ENCODE measurements at places on chromosomes 11 and 22.

- DNase-seq: no peak
Measured at GRCh38 chr11:92880381-92880780, 89.1 kb upstream of the MTNR1B start.

- DNase-seq: no peak
Measured at GRCh38 chr11:119196833-119197483, 9.2 kb upstream of the CBL start.

- DNase-seq: no peak
Measured at GRCh38 chr11:111761036-111761435, 5.2 kb downstream of the PPP2R1B start.

DNA sequence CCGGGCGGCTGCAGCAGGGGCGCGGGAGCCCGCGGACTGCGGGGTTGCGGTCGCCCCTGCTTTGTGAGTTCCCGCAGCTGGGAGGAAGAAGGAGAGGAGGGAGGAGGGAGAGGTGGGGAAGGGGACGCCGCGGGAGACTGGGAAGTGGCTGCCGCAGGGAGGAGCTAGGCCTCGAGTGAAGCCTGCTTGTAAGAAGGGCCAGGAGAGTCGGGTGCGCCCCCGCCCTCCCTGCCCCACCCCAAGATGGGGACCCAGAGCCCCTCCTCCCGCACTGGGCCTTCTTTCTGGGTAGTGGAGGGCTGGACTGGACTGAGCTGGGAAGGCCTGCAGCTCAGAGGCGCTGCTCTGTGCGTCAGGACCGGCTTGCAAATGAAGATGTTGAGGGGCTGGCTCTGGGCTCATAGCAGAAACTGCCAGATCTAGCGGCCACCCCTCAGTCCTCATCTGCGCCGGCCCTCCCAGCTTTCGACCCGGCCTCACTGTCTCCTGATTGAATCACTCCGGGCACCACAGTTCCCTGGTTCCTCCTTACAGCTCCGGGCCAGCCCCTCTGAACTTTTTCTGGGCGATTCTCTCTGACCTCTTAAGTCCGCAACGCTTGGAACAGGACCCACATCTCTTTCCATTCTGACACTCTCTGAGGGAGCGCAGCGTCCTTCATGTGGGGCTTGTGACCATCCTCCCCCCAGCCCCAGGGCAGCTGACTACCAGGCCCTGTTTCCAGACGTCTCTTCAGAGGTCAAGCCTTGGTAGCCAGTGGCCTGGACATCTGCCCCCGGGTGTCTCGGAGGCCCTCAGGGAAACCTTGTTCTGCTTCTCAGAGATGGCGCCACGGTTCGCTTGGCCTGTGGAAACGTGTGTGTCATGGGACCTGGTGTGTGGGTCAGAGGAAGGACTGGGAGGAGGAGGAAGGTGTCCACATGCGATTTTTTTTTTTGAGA lies 21.9 kb downstream of the SERPINH1 start:
- DNase-seq: no peak

DNA sequence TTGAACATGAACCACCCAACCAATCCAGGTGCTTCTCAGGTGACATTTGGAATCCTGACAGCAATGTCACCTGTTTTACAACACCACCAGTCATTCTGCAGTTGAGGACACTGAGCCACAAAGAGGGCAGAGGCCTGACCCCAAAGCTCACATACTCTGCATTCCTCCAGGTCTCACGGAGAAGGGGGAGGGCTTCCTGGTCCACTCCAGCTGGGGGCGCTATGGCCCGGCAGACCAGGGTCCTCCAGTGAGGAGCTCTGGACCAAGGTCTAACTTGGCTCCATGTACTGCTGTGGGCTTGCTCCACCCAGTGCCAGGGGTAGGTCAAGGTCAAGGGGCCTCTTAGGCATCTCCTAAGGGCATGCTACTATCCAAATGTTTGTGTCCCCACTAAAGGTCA lies 1.5 kb upstream of the PNPLA3 start:
- DNase-seq: no peak

- DNase-seq: no peak
Measured at GRCh38 chr11:68325183-68325906, 13.0 kb downstream of the LRP5 start.

DNA sequence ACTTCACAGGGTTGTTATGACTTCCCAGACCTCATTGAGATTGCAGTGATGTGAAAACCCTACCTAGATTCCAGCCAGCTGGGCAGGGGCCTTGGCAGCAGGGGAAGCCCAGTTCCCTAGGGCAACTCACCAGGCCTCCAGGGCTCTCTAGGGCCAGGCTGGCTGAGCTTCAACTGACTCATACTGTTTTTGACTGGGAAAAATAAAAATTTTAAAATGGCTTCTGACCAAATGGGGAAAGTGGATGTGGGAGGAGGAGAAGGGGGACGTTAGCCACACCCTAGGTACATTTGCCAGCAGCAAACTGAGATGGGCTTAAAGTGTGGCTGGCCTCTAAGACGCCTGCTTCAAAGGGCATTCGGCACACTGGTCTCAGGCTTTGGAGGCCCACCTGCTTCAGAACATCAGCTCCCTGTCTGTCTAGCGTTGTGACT lies 39.0 kb downstream of the BMAL1 start:
- DNase-seq: no peak

- no peak for DNase-seq
Measured at GRCh38 chr11:24298146-24298545, 198.7 kb upstream of the LUZP2 start.

GRCh38 chr22:39282645-39283321 lies 36.6 kb downstream of the RPL3 start:
- DNase-seq: no peak

DNA sequence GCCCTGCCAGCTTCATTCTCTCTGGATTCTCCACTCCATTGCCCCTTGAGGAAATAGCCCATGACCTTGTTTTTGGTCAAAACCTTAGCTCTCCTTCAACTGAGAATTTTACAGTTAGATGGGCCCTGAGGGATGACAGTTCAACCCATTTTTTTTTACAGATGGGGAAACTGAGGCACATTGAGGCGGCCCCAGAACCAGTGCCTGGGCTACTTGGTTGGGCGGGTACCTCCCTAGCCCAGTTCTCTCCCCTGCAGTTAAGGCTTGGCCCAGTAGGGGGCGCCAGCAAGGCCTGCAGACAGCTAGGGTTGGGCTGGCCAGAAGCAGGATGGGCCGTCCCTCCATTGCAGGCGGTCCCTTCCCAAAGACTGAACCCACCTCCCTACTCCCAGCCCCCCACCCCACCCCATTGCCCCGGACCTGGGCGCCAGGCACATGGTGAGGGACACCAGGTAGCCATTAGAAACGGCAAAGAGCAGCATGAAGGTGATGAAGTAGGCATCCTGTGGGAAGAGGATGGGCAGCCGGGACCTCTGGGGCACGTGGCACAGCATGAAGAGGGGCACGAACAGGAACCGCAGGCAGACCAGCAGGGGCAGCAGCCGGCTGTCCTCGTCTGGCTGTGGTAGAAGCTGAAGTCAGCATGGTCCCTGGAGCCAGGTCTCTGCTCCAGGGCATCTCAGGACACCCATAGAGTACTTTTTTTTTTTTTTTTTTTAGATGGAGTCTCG lies 7.6 kb downstream of the SLC29A2 start:
- no peak for DNase-seq

- DNase-seq: no peak
Measured at GRCh38 chr22:25111579-25112517, 87.8 kb upstream of the CRYBB3 start.

GRCh38 chr11:47603295-47603694 lies 9.1 kb upstream of the C1QTNF4 start:
- DNase-seq: no peak

- DNase-seq: no peak
Measured at GRCh38 chr11:58493676-58494075, 14.2 kb downstream of the OR5B21 start.

- no peak for DNase-seq
Measured at GRCh38 chr22:47337161-47337621, 574.7 kb downstream of the TBC1D22A start.

DNA sequence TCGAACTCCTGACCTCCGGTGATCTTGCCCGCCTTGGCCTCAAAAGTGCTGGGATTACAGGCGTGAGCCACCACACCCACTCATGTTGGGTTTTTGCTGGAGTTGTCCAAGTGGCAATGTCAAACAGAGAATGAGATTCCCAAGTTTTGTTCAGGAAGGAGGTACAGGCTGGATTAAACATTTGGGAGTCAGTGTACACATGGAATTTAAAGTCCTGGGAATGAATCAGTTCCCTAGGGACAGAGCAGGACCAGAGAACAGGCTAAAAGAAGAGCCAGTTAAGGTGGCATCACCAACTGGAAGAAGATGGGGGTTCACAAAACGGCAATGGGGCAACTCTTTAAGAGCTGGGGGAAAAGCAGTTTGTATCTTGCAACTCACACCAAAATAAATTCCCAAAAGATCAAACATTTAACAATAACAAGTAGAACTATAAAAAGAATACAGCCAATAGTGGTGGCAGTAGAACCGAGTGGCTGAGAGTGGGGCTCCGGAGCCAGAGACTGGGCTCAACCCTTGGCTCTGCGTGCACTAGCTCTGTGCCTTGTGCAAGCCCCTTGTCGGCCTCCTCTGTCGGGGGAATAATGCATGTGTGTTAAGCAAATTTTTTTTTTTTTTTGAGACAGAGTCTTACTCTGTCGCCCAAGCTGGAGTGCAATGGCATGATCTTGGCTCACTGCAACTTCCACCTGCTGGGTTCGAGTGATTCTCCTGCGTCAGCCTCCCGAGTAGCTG lies 33.8 kb upstream of the CTSD start:
- DNase-seq: no peak

GRCh38 chr22:29325785-29326315 lies 10.4 kb upstream of the RASL10A start:
- no peak for DNase-seq

DNA sequence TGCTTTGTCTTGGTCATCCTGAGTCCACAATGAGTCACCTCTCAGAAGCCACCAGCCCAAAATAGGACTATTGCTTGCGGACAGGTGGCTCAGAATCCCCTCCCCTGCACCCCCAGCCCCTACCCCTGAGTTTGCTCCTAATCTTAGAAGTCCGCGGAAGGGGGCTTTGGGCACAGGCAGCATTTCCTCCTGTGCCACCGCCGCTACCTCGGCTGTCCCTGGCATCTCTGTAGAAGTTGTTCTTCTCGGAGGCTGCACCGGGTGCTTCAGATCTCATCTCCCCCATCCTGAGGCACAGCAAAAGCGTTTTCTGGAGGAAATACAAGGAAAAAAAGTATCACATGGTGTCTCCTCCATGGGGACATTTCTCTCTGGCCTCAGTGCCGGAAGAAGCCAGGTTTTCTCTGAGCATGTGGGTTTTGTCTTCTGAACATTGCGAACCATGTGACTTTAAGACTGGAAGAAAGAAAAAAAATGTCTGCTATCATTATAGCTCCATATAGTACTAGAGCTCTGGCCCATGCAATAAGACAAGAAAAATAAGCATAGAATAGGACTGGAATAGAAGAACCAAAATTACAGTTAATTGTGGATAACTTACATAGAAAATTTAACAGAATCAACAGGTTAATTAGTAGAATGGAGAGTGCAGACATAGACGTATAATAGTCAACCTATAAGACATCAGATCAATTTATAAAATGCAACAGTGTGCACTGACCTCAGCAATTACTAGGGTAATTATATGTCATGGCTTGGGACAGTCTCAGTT lies 63.2 kb downstream of the SHISAL1 start:
- no peak for DNase-seq

DNA sequence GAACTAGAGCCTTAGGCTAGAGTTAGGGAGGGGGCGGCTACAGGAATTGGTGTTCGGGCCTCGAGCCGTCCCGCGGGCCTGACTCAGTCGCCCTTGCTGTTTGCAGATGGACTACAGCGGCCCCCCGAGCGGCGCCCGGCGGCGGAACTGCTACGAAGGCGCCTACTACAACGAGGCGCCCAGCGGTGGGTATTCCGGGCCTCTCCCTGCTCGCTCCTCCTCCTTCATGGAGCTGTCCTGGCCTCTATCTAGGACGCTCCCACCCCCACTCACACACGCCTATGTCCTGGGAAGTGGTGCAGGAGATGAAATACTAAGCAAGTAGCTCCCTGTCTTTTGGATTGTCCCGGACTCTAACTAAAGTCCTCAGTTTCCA lies 1.4 kb downstream of the MYOD1 start:
- no peak for DNase-seq

DNA sequence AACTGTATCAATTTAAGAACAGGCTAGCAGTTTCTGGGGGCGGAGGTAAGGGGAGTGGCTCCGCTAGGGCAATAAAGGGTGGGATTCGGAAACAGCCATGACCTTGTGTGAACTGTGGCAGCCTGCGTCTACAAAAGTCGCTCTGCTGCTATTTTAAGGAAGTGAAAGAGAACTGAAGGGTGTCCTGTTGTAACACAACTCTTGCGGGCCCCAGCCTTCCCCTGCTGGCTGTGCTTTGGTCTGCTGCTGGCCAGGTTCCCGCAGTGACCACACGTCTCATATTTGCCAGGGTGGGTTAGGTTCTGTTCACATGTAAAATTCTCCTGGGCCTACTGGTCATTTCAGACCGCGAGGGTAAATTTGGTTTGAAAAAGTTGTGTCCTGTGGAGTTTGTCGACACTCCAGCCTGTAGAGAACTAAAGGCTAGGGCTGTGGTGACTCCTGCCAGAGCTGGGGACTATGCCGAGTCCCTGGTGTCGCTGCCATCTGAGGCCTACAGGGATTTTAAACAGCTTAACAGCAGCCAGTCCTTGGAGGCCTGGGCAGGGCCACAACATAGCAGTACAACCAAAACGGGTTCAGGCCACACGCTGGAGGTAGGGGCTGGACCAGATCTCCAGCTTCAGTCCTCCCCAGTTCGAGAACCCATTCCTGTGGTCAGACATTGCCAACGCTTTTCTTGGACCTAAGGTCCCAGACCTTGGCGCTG lies 1.1 kb upstream of the PPFIBP2 start:
- DNase-seq: no peak

DNA sequence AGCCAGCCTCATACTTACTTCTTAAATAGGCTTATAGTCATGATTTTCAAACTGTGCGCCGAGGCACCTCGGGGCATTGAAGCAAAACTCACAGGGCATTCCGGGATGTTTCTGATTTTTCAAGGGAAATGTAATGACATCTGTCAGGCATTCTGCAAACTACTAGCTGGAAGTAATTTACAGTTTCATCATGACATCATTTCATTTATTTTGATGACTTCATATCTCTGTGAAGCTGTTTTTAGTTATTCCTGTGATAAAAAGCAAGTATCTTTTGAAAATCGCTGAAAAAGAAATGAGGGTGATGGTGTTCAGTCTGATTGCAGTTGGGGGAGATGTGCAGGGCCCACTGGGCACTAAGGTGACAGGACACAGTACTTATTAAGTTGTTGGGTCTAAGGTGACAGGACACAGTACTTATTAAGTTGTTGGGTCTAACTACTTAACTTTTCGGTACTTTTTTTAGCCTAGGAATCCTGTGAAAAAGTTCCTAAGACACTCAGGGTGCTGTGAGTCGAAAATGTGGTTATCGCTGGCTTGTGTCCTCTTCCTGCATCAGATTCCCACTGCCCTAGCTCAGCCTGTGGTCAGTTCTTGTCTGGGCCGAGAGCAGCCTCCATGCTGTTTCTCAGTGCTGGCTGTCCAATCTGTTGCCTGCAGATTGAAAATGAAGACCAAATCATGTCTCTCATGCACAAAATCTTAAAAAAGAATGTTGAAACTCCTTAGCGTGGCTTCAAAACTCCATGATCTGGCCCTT lies 42.6 kb downstream of the APLP2 start:
- DNase-seq: no peak

- DNase-seq: no peak
Measured at GRCh38 chr11:102457865-102458264, 5.3 kb upstream of the TMEM123 start.

All from brain pericyte (primary cell).